BE2C (cell line): ENCODE measurements at places on chromosomes 7 and 10.

- DNase-seq = no peak
These were observed 136.1 kb upstream of the LYZL2 start for GRCh38 chr10:30765616-30766015.

DNA sequence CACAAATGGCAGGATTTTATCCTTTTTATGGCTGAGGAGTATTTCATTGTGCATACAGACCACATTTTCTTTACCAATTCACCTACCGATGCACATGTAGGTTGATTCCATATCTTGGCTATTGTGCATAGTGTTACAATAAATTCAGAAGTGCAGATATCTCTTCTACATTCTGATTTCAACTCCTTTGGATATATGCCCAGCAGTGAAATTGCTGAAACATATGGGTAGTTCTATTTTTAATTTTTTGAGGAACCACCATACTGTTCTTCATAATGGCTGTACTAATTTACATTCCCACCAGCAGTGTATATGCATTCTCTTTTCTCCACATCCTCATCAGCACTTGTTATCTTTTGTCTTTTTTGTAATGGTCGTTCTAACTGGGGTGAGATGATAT, 1290.3 kb downstream of the XPNPEP1 start:
- DNase-seq = no peak

- DNase-seq = peak; percentile 48
These were observed 292.5 kb downstream of the HDAC9 start for GRCh38 chr7:18788026-18788425.

GRCh38 chr7:69208848-69209247, 389.4 kb upstream of the AUTS2 start:
- DNase-seq = no peak

DNA sequence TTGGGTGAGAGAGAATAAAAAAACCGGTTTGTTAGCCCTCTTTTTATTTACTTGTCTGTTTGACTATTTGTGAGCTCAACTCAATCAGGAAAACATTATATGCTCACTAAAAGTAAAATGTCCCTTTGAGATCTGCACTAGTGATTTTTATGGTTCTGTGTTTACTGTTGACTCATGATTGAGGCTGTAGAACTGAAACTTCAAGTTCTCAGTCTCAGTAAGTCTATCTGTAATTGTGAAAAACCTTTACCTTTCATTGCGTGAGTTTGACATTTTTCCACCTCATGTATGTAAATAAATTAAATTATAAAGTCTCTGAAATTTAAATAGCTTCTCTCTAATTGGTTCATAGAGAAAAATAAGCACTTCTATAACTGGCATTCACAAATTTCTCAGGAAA, 17.0 kb upstream of the CASD1 start:
- no peak for DNase-seq

DNA sequence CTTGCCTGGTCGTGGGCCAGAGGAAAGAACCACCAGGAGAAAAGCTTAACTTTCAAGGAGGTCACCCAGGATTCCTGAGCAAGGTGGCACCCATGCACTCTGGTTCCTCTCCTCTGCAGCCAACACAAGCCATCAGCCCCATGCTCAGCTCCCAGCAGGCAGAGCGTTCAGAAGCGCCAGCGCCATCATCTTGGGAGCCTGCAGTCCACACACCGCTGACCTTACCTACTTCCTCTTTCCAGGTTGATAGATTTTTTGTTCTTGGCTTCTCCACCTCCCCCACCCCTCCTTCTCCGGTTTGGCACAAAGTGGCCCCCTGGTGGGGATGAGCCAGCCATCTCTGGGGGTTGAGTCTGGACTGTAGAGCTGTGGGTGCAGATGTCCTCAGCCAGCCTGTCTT, 1.7 kb upstream of the WDR86 start:
- DNase-seq = no peak

- DNase-seq = peak; percentile 36
These were observed 19.8 kb downstream of the VOPP1 start for GRCh38 chr7:55552320-55553023.

DNA sequence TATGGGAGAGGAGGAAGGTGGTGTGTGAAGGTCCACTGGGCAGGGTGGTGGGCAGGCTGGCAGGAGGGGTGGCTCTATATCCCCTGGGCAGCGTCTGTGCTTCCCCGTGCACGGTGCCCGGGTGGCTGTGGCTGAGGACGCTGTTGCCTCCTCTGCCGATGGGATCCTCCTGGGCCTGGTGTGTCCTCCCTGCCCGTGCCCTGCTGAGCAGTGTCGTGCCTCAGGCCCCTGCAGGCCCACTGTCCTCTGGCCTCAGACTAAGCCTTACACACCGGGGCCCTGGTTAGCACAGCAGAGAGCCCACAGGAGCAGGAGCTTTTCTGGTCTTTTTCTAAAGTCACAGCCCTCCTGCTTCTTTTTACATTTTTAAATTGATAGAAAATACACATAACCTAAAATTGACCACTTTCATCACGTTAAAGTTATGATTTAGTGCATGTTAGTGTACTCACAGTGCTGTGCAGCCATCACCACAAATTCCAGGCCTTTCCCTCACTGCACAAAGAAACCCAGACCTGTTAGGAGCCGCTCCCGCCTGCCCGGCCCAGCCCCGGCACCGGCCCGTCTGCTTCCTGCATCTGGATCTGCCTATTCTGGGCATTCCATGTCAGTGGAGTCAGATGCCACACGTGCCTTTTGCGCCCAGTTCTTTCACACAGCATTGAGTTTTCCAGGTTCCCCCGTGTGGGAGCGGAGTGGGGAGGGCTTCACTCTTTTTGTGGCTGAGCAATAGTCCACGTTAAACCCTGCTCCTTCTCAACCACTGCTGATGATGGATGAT, 19.4 kb downstream of the PFKFB3 start:
- peak; percentile 43 for DNase-seq

- DNase-seq = no peak
These were observed 53.1 kb upstream of the RSU1 start for GRCh38 chr10:16870331-16870730.

- no peak for DNase-seq
These were observed 129.8 kb upstream of the FERD3L start for GRCh38 chr7:19275000-19275399.

GRCh38 chr7:40520986-40521738, 386.4 kb downstream of the SUGCT start:
- no peak for DNase-seq

- no peak for DNase-seq
These were observed 20.7 kb downstream of the ABI1 start for GRCh38 chr10:26839966-26840627.

GRCh38 chr7:15853832-15854470, 167.5 kb upstream of the MEOX2 start:
- DNase-seq = no peak

- no peak for DNase-seq
These were observed 25.8 kb downstream of the PRTFDC1 start for GRCh38 chr10:24926557-24926956.

DNA sequence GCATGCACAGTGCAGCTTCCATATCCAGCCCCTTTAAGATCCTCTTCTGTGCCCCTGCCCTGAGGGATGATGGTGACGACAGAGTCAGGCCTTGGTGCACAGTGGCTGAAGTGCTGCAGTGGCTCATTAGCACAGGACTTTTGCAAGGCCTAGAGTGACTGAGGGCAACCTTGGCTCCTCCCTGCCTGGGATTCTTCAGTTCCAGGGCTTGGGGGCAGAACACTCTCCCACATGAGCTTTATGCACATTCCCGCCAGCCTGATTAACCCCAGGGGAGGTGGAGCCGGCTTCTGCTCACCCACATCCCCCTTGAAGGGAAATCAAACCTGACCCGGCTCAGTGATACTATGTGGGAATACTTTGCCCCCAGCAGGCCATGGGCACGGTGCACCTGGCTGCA, 253.4 kb downstream of the GALNT17 start:
- DNase-seq = no peak

DNA sequence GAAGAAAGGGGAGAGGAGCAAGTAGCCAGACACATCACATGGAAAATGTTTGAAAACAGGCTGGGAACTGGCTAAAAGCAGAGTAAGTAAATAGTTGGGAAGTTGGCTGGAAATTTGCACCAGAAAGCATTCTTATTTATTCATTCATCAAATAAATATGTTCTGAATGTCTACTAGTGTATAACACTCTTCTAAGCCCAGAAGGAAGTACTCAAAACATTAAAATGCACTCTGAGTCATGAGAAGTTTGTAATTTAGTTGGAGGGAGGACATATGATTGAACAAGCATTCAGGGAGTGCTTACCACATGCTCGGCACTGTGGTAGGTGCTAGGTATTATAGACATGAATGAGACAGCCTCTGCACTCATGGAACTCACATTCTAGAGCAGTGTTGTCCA, 37.0 kb upstream of the CNNM1 start:
- DNase-seq = no peak

GRCh38 chr7:21911341-21911875, 34.3 kb downstream of the CDCA7L start:
- DNase-seq = no peak
